ENCODE measurements at places on chromosomes 13 and 19.

DNA sequence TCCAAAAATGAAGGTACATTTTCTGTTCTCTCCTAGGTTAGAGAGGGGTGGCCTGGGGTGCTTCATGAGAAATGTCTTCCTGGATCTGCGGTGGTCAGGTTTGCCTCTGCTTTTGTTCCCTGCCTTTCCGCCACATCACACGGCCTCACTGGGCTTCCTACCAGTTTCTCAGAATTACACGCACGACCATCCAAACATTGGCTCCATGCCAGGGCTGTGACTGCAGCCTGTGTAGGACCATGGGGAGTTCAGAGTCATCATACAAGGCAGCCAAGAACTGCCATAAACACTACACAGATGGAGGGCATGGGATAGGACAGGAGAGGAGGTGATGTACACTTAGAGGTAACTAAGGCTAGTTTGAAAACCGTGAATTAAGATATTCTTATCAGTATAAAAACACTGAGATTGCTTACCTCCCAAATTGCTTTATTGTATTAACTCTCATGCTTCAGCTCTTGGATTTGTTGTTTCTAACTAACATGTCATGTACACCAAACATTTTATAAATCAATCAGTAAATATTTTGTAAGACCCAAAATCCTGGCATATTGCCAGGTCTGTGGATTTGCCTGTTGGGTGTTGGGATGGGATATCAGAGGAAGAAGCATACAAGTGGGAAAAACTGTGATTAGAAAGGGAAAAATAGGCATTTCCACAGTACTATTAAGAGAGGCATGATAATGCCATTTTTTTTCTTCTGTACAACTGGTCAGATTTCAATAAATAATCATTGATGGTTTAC lies 45.2 kb downstream of the CDADC1 start:
- DNase-seq, result no peak

DNA sequence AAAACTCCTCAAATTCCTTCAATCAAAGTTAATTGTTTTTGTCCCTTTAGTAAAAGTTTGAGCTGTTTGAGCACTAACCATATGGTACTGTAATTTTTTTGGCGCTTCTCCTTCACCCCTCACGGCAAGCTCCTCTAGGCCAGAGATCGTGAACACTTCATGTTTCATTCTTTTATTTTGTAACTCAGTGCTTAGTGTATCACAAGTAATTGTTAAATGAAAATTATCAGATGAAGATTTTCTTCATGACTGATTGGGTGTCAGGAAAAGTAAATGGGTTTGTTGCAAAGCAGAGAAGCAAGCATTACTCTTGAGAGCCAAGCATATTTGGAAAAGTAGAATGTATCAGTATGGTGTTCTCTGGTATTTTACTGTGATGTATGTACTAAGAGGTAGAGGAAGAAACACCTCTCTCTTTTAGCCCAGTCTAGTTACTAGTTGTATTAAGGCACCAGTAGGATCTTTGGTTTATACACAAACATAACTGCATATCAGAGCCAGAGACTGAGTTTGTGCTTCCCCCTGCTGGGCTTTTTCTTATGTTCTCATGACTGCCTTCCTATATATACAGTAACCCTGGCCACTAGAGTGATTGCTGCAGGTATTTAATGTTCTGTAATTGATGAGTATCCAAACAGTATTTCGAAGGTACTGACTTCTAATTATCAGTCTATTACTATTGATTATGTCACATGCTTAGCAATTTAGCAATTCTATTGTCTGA lies 202.3 kb upstream of the KLHL1 start:
- no peak for DNase-seq

GRCh38 chr13:46403851-46404732 lies 17.0 kb upstream of the RUBCNL start:
- no peak for DNase-seq

DNA sequence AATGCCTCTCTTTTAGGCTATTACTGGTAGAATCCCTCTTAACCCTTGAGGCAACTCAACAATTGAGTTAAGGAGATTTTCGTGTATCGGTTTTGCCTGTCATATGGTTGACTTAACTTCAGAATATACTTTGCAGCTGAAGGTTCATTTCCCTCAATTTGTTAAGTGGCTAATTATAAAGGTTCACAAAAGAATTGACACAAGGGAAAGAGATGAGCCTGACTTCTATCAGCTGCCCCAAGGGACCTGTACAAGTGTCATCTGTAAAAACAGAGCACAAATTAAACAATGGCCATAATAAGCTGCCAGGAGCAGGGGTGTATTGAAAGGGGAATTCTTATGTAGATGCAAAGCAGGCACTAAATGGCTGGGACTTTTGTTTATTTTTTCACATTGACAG lies 334.8 kb upstream of the OBI1 start:
- DNase-seq, result no peak

DNA sequence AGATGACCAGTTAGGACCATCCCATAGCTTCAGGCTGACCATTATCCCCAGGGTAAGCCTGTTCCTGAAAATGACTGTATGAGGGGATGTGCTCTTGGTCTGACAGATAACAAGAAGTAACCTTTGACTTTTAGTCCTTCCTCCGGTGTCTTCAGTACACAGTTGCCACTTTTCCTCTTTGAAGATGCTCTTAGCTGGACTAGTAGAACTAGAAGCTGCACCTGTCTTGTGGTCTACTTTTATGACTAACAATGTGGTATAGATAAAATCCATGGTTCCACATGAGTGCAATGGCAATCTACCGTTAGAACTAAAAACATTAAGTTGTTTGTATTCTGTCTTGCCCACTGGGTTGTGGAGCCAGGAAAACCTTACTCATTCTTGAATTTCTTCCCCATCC lies 5.9 kb upstream of the RUBCNL start:
- DNase-seq, result no peak

Measured in left forelimb (tissue), 1 donor.